ENCODE measurements at places on chromosomes 2 and 18.
A peak's percentile ranks its signal among the peaks of the same experiment; 100 is the strongest.

DNA sequence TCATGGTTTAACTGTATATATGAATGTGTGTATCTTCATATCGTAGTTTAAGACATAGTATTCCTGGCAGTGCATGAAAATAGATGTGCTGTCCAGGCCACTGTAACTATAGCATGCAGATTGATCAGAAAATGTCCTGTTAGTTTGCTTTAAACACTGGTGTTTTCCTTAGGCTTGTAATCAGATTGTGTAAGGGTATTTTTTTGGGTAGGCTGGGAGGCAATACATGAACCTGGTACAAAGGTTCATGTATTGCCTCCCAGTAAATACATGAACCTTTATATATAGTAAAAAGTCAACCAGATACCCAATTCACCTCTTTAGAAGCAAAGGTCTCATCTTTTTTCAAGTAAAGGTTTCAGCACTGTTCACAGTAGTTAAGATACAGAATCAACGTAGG lies 1.6 kb downstream of the COQ10B start:
- DNase-seq = no peak

- no peak for DNase-seq
Observed at GRCh38 chr18:48589797-48590519, 51.1 kb downstream of the CTIF start.

GRCh38 chr18:55500316-55501086 lies 87.5 kb downstream of the TCF4 start:
- DNase-seq = no peak

DNA sequence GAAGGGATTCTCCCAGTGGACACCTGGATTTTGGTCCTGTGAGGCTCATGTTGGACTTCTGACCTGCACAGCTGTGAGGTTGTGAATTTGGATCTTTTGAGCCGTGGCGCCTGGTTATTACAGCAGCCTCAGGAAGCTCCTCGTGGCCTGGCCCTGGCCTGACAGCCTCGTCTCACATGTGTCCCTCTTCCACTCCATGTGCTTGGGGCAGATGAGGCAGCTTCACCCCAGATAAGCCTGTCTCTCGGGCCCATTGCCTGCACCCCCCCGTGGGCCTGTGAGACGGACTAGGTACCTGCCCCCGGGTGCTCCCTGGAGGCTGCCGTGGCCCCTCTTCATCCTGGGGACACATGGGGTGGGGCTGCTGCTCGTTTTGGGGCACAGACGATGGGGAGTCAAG lies 51.2 kb downstream of the CTDP1 start:
- no peak for DNase-seq

- no peak for DNase-seq
Observed at GRCh38 chr2:158098178-158098577, 3.5 kb upstream of the UPP2 start.

DNA sequence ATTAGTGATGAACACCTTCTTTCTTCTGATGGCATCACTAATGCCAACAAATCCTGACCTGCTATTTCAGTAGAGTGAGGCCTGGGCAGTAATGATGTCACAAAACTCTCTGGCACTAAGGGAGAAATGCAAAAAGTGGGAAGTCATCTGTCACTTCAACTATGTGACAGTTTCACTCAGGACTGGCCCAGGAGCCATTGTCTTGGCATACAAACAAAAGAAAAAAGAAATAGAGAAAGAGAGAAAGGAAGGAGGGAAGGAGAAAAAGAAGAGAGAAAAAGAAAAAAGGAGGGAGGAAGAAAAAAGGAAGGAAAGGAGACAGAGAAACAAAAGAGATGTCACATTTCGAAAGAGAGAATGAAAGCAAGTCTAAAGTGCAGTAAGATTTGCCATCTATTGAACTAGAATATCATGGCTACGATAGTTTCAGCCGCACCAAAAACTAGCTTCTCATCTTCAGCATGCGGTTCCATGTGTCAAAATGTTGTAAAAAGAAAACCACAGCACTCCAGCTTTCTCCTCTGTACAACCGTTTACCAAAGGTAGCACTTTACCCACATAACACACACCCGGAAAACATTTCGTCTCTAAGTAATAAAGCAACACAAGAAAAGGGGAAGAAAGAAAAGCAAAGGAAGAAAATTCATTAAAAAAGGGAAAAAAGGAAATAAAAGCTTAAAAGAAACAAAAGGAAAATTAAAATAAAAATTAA lies 50.1 kb downstream of the CD226 start:
- peak; percentile 57 for DNase-seq

- no peak for DNase-seq
Observed at GRCh38 chr18:10852385-10853303, 296.7 kb downstream of the PIEZO2 start.

GRCh38 chr2:41710944-41711343 lies 336.9 kb upstream of the PKDCC start:
- no peak for DNase-seq

DNA sequence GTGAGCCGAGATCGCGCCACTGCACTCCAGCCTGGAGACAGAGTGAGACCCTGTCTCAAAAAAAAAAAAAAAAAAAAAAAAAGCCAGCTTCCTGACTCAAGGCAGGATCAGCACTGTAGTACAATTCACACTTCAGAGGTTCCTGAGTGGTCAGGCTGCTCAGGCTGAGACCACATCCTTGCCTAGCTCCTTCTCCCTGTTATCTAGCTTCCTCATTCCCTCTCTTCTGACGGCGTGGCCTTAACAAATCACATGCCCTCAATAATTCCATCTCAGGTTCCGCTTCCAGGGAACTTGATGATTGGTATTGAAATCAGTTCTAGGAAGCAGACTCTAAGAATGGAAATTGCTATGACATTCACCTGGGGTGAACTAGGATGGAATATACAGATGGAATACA lies 29.8 kb upstream of the KDM3A start:
- DNase-seq = no peak

GRCh38 chr2:233761040-233761769 lies 1.1 kb downstream of the UGT1A1 start:
- DNase-seq = no peak

DNA sequence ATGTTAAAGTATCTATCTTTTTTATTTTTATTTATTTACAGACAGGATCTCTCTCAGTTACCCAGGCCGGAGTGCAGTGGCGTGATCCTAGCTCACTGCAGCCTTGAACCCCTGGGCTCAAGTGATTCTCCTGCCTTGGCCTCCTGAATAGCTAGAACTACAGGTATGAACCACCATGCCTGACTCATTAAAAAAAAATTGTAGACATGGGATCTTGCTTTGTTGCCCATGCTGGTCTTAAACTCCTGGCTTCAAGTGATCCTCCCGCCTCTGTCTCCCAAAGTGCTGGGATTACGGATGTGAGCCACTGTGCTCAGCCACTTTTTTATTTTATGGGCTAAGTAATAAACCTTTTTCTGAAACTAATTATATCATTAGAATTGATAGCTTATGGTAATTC lies 7.1 kb downstream of the MFSD6 start:
- DNase-seq = no peak

DNA sequence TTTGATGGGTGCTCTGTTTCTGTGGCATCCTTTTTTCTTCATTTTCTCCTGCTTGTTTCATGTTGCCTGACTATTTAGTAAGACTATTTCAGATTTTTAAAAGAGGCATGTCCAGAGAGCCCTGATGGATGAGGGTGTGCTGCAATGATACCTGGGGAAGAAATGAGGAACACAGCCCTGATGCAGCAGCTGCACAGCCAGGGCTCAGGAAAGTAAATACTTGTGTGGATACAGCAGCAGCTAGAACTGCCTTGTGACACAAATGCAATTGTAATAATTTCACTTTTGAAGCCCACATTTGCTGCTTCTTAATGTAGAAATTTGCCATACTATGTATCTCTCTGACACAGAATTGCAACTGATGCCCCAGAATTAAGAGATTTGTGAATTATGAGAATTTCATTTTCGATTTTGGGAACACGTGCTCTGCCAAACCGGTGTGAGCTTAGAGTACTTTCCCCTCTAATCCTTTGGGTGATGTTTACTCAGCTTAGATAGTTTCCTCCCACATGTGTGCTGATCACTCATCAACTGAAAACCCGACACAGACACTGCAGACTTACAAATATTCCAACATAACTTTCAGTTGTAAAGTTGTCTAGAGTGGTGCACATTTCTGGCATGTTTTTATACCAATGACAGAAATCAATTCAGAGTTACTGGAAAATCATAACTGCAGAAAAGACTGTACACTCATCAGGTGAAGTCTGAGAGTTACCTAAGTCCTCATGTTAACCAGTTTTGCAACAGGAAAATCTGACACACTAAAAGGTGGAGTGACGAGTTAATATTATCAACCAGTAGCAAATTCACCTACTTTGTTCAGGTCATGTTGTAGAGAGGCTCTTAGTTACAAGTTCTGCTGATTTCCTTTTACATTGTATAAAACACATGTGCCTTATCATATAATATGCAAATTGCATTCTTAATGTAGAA lies 383.4 kb downstream of the CBLN2 start:
- DNase-seq = no peak

DNA sequence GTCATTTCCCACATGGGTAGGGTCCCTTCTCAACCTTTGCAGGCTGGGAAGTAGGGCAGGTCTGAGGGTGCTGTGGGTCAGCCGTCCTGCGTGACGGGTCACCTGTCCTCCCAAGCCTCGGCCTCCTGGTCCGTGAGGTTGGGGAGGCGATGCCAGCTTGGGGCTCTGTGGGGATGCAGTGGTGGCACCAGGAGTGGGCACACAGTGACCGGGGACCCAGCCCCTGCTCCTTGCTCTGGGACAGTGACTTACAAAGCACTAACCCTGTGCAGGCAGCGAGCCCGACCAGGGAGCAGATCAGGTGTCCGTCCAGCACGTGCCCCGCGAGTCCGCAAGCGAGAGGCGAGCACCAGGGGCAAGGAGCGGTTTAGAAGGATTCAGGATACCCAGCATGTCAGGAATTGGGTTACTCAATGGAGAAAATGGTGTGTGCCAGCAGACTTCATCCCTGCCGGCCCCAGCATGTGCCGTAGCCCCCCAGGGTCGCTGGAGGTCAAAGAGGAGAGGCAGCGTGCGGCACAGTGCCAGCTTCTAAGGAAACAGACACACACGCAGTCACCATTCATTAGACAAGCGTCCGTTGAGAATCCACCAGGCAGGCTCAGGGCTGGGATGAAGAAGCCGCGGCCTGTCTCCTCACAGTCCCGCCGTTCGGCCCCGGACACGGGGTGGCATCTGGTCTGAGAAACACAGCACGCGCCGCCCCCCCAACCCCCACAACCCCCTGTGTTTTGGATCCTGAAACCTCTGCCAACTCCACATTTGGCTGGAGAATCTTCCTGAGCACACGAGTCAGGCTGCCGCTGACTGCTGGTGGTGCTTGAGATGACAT lies 11.7 kb downstream of the COLEC11 start:
- no peak for DNase-seq

- DNase-seq = no peak
Observed at GRCh38 chr2:7837237-7837760, 844.6 kb upstream of the ID2 start.

DNA sequence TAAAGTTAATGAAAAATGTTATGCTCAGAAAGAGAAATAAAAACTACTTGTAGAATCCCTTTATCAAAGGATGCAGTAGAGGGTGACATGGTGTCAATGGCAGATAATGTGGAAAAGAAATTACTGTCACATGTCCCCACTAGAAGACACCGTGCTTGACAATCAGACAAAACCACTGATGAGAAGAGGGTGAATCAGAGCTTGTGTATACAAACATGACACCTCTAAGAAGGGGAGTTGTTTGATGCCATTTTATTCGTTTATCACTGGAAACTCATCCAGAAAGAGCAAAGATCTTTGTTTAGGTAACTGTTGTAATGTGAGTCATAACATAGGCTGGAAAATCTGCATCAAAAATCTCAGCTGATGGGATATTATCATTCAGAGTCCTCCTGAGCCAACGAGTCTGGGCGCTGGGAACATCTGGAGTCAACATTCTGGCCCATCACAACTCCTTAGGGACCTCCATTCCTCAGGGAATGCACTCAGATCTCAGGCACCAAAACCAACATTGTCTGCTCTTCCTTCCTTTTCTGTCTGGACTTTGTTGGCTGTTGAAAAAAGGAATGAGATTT lies 49.5 kb upstream of the RAB12 start:
- no peak for DNase-seq

DNA sequence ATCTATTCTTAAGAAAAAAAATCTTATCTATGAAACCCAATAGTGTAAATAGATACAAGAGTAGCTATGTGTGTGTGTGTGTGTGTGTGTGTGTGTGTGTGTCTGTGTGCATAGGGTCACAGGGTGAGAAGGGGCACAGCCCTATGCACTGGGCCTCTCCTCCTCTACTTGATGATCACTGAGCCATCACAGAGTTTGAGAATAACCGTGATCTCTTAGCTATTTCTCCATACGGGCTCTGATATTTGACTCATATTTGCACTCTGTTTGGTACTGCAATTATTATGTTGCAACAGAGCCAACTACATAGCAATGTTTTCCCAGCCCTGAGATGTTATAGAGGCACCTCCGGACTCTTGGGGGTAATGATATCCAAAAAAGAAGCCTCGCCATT lies 28.8 kb upstream of the SLC40A1 start:
- DNase-seq = no peak

GRCh38 chr2:80852808-80853139 lies 548.2 kb upstream of the LRRTM1 start:
- DNase-seq = no peak

DNA sequence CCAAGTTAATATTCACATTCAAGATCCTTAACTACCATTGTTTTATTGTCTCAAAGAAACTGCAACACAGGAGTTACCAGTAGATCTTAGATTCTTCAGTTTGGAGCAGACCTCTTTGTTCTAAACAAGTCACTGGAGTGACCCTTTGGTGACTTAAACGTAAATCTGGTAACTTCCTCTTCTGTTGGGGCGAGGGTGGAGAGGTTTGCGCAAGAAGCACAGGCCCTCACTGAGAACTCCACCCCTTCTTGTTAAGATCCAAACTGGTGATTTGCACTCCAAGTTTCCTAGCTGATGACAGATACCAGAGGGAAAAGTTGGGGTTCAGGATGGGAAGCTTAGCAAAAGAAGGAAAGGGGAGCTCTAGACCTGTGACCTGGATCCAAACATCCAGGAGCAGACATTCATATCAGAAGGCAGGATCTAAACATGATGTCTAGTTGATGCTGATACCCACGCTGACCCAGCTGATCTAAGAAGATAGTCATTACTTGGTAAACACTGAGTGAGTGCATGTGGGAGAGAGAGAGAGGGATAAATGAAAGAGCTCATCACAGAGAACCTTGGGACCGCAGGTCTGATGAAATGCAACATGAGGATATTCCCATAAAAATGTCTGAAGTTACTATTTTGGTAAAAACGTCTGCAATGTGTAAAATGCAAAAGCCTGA lies 256.0 kb downstream of the CDH20 start:
- no peak for DNase-seq

GRCh38 chr18:54192415-54192814 lies 32.1 kb downstream of the MBD2 start:
- DNase-seq = no peak

GRCh38 chr2:159728629-159729028 lies 16.3 kb downstream of the MARCHF7 start:
- no peak for DNase-seq

DNA sequence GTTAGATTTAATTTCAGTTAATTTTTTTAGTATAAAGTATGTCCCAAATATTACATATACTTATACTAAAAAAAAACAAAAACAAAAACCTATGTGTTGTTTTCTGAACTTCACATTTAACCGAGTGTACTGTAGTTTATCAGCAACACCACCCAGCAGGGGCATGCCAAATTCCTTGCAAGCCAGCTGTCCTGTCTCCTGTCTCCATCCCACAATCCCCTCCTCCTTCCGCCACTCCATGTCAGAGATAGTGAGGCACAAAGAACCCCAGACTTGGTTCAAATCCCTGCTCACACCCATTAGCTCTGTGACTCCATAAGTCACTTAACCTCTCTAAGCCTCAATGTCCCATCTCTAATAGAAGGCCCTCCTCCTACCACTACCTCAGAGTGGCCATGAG lies 9.4 kb downstream of the CHST10 start:
- no peak for DNase-seq

GRCh38 chr2:236558993-236559978 lies 10.3 kb upstream of the ACKR3 start:
- no peak for DNase-seq
